ENCODE measurements at places on chromosomes 7 and 10. TPM values are rescaled to one million over a fixed set of nuclear protein-coding genes. Genes with fewer than 3 reads are reported as not detected.

The GPR141 gene
- not detected for total RNA-seq

The SMKR1 gene
- total RNA-seq: 0.33 TPM

The CCDC172 gene
- total RNA-seq: not detected

The OPN1SW gene
- not detected for total RNA-seq

The PLAC9 gene
- not detected for total RNA-seq

The MRC1 gene
- total RNA-seq: not detected

The LRRC4 gene
- 1.0 TPM for total RNA-seq

The OR6B1 gene
- not detected for total RNA-seq

The KLHL7 gene
- 27.7 TPM for total RNA-seq

The CRYGN gene
- not detected for total RNA-seq

The EVX1 gene
- total RNA-seq: not detected

The MYPN gene
- total RNA-seq: 0.49 TPM
